BJ (cell line): ENCODE measurements at places on chromosomes 11 and 22.

DNA sequence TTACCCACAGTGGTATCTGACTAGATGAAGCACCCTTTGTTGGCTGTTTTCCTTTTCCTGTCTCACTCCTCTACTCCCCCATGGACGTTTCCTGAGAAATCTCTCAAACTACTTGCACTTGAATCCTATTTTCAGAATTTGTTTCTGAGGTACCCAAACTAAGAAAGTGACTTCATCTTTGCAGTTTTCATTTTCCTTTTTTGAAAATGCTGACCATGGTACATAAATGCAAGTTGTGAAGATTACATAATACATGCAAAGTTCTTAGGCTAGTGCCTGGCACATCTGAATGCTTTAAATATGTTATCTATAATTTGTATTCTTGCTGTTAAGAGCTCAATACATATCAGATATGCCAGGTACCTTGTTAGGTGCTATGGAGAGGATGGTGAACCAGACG lies 644.7 kb upstream of the TENM4 start:
- DNase-seq, result no peak

DNA sequence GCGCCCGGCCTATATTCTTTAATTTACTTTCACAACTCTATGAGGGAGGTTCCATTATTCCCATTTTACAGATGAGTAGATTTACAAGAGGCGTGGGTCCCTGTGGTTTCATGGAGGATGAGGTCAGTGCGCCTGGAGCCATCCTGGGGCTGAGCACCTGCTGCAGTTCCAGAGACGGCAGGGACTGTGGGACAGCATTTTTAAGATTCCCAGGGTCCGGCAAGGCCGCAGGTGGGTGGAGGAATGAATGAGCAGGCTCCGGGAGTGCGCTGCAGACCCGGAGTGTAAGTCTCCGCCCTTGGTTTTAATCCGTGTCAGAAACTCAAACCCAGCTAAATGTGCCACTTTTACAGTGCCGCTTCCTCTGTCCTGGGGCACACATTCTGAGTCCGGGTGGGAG lies 4.1 kb upstream of the CHRM1 start:
- DNase-seq, result no peak

GRCh38 chr11:131145791-131146190 lies 224.6 kb upstream of the NTM start:
- no peak for DNase-seq

DNA sequence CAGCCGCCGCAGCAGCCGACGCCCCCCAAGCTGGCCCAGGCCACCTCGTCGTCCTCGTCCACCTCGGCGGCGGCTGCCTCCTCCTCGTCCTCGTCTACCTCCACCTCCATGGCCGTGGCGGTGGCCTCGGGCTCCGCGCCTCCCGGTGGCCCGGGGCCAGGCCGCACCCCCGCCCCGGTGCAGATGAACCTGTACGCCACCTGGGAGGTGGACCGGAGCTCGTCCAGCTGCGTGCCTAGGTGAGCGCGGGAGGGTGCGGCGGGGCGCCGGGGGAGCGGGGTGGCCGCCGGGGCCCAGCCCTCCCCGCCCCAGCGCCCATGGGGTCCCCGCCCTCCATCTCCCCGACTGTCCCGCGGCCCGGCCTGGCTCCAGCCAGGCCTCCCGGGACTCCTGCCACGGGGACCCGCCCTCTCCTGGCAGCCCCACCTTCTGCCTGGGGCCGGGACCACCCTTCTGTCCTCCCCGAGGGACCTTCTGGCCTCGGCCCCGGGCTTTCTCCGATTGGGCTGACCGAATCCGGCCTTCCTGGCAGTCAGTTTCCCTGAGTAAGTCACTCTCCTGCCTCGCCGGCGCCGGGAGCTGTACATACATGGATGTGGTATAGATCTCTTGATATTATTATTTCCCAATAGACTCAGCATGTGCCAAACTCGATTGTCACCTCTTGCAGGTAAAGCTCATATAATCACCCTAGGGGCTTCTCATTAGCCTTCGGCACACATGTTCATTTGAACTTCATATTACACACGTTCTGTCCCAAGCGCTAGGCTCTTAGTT lies 720 bp downstream of the PACS1 start:
- DNase-seq, result no peak

GRCh38 chr22:22820626-22821025 lies 67.0 kb upstream of the IGLL5 start:
- DNase-seq, result no peak

GRCh38 chr11:125494561-125494960 lies 1.5 kb downstream of the FEZ1 start:
- no peak for DNase-seq

- DNase-seq, result no peak
These were observed 199.0 kb downstream of the BRD1 start for GRCh38 chr22:49628391-49629260.

- DNase-seq, result no peak
These were observed 25.9 kb downstream of the RBX1 start for GRCh38 chr22:40976866-40977700.

GRCh38 chr11:12968826-12969225 lies 40.3 kb upstream of the RASSF10 start:
- no peak for DNase-seq

- DNase-seq, result no peak
These were observed 351.4 kb upstream of the LUZP2 start for GRCh38 chr11:24145411-24145810.

DNA sequence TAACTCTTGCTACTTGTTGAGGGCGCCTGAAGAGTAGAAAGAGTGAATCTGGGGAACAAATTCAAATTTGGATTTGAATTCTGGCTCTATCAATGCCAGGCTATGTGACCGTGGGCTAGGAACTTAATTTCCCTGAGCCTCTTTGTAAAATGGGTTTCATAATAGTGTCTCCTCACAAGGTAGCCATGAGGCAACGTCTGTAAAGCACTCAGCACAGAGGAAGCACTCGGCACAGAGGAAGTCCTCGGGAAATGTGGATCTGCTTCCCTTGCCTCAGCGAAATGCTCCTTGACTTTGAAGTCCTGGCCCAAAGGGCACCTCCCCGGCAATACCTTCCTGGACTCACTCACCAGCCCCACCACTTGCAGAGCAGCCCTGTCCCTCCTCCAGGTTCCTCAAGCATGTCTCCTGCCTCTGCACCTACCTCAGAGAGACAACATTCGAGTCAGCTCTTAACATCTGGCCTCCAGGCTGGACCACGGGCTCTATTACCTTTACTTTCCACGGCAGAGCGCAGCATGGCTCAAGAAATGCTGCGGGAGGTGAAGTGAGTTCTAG lies 17.7 kb downstream of the CD6 start:
- DNase-seq, result no peak

GRCh38 chr11:68127714-68128681 lies 6.8 kb upstream of the CHKA start:
- DNase-seq, result no peak

GRCh38 chr11:64444838-64445441 lies 86.0 kb downstream of the RPS6KA4 start:
- no peak for DNase-seq

- DNase-seq, result no peak
These were observed 44.4 kb upstream of the MYEOV start for GRCh38 chr11:69249311-69250185.

GRCh38 chr11:65639623-65640482 lies 2.0 kb downstream of the SIPA1 start:
- no peak for DNase-seq

GRCh38 chr11:130769782-130770535 lies 146.3 kb downstream of the SNX19 start:
- DNase-seq, result no peak

DNA sequence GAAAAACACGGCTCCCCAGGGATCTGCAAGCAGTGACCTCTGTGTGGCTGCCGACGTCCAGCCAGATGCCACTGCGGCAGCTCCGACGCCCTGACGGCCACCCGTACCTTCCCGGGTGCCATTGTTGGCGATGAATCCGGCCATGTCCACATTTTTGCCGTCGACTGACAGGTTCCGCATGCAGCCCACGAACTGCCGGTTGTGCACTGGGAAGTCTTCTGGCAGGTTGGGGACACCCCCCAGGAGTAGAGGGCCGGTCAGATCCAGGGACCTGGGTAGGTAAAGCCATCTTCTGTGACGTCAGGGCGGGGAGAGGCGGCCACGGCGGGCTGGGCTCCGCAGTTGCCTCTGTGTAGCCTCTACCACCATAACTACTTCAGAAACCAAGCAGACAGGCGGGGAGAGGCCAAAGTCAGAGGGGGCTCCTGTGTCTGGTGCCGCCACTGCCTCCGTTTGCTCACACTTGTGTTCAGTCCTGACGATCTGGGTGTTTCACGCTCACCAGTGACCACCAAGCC lies 74.8 kb downstream of the TRMU start:
- no peak for DNase-seq

DNA sequence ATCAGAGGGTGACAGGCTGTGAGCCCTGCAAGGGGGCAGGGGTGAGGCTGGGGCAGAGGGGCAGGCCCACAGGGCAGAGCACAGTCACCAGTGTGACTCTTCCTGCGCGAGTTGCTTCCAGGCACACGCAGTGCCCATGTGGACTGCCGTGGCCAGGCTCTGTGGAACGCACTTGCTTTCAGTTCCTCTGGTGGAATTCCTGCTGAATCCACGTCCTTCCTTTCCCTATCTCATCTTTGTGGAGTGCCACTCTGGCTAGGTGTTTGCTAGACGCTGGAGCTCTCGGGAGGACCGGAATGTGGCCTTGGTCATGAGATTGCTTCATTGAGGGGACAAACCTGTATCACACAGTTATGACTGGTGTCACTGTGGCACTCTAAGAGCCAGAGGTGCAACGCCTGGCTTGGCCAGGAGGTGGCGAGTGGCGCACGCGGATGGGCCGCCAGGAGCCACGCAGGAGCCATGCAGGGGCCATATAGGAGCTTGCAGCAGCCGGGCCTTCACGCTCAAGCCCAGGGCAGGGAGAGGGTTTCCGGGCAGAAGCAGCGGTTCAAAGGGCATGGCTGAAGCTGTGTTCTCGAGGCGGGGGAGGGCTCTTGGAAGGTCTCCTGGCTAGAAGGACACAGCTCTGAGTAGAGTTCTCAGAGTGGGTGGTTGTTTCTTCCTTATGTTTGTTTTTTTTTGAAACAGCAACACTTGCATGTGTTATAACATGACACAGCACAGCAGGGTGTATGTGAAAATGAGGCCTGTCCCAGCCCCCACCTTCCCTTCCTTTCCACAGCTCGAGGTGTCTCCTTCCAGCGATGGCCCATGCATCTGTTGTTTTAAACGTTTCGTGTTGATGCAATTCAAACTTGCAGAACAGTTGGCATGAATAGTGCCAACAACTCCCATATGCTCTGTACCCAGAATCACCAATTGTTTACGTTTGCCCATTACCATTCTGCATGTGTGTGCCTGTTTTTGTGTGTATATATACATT lies 36.2 kb downstream of the TBC1D22A start:
- DNase-seq, result no peak

- DNase-seq, result no peak
These were observed 70.0 kb downstream of the NAT10 start for GRCh38 chr11:34175284-34176019.

GRCh38 chr11:119874660-119875238 lies 145.7 kb upstream of the NECTIN1 start:
- no peak for DNase-seq

DNA sequence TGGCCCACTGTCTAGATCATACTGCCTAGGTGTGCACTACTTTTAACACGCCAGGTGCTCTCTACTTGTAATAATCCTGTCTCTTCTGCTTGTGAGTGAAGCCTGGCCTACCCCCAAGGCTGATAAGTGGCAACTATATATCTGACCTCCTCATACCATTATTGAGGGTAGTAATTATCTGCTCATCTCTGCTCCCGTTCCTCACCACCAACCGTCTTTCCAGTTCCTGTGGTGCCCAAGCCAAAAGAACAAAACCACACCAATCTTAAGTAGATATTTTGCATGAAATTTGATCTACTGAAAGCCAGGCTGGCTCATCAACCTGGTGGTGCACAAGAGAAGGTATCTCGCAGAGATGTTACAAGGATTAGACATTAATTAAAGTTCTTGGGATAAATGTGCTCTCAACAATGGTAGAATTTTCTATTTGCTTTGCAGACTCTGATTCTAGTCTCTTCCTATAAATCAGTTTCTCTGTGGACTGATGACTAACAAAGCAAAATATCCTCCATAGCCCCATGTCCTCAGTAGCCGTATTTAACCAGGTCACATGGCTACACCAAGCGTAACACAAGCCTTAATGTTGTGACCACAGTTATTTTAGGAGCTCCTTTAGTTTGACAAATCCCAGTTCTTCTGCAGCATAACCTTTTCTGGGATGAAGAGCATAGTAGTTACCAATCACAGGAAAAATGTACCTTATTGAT lies 267.2 kb downstream of the NTM start:
- DNase-seq, result no peak

DNA sequence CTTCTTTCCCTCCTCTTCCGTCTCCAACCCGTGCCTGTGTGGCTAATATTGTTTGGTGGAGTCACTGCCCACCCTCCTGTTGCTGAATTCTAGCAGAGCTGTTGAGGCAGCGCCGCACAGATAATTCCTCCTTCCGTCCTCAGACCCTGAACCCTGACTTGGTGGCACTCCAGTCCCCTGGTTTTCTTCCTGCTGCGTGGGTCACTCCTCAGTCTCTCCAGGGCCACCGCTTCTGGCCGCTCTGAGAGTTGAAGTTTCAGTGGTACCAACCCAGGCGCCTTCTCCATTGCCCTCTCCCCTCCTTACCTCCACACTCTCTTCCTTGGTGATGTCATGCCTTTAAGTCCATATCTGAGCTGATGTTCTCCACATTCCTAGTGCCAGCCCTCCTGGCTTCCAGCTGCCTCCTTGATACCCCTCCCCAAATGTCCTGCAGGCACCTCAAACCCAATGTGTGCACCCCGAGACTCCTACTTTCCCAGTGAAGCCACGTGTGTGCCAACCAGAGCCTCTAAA lies 54.5 kb upstream of the RASD2 start:
- DNase-seq, result no peak

DNA sequence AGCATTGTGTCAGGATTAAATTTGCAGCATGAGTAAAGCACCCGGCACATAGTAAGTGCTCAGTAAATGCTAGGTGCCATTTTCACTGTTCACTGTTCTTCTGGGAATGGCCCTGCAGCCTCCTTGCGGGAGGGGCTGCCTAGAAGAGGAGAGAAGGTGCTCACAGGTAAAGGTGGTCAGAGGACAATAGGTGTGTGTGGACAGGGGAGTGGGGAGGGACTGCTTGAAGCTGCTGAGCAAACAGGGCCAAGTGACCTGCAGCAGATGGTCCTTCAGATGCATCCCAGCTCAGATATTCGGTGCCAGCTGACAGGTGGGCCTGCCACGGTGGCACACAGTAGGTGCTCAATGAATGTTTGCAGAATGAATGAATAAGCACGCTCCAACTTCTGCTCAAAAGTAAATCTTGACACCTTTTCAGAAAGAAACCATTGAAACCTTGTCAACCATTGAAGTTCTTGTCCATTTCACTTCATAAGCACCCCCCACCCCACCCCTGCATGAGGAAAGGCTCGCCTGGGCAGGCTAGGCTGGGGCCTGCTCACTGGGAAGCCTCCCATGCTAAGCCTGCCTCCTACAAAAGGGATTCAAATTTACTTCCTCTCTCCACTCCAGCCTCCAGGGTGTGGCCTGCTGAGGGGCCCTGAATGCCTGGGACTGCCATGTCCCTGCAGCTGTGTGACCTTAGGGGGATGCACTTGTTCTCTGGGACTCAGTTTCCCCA lies 1.6 kb downstream of the KIAA0930 start:
- no peak for DNase-seq

DNA sequence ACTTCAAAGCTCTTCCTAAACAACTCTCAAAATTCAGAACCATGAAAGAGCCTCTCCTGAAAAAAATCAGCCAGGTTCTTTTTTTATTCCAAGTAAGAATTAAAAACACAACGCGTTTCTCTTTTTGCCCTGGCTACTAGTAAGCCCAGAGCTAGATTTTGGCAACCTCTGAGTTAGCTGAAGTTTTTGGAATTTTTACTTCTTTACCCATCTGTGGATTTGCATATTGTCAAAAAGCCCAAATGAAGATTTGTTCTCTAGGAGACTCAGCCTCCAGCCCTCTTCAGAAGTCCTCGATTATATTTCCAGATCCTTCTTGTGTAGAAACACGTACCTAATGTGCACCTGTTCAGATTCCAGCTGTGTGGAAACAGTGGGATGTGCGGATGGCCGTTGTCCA lies 517.9 kb downstream of the TBC1D22A start:
- DNase-seq, result no peak
